ENCODE measurements at places on chromosomes 6 and 20. TPM values are rescaled to one million over a fixed set of nuclear protein-coding genes. Genes with fewer than 3 reads are reported as not detected.

- DNase-seq = no peak
These were observed 65.5 kb downstream of the PTPRT start for GRCh38 chr20:43124241-43124640.

- no peak for DNase-seq
These were observed 126.4 kb downstream of the OPRM1 start for GRCh38 chr6:154165478-154165877.

Gene PAX1
- not detected for total RNA-seq

- DNase-seq = no peak
These were observed 12.4 kb upstream of the F13A1 start for GRCh38 chr6:6332811-6333244.

Gene KIAA0408
- total RNA-seq = 11.0 TPM
